ENCODE measurements at places on chromosomes 2 and 18. TPM values are rescaled to one million over a fixed set of nuclear protein-coding genes. Genes with fewer than 3 reads are reported as not detected.

The PRKAG3 gene
- not detected for total RNA-seq

The UGT1A10 gene
- total RNA-seq: not detected

The DHRS9 gene
- total RNA-seq: 0.11 TPM

The NOL4 gene
- not detected for total RNA-seq

The KCNIP3 gene
- 0.47 TPM for total RNA-seq

The CFAP65 gene
- not detected for total RNA-seq

The SCYGR6 gene
- not detected for total RNA-seq

The CD28 gene
- total RNA-seq: not detected

The WNT6 gene
- total RNA-seq: not detected

The CYP27C1 gene
- 0.63 TPM for total RNA-seq

The MYO1B gene
- 87.6 TPM for total RNA-seq

The REG3A gene
- not detected for total RNA-seq

The FBLN7 gene
- total RNA-seq: not detected

The TAF1B gene
- 73.8 TPM for total RNA-seq

The PRSS56 gene
- total RNA-seq: not detected

The PAIP2B gene
- total RNA-seq: 0.34 TPM

The TFPI gene
- total RNA-seq: 82.1 TPM

The ALPI gene
- total RNA-seq: not detected

The SLC25A12 gene
- total RNA-seq: 21.1 TPM

The ANKRD53 gene
- not detected for total RNA-seq

The LYPD6B gene
- total RNA-seq: 35.7 TPM

The HOXD3 gene
- total RNA-seq: 0.66 TPM

The RIT2 gene
- total RNA-seq: not detected

The CIDEA gene
- total RNA-seq: not detected

The FBXO15 gene
- not detected for total RNA-seq

The NT5C1B gene
- not detected for total RNA-seq

The FAM98A gene
- total RNA-seq: 128 TPM

The PROM2 gene
- total RNA-seq: 9.2 TPM

The TXNDC2 gene
- total RNA-seq: not detected

The HOXD11 gene
- total RNA-seq: not detected

The ANAPC1 gene
- 47.9 TPM for total RNA-seq

The TRIM43B gene
- total RNA-seq: not detected

The SERPINB3 gene
- not detected for total RNA-seq

The AGFG1 gene
- 40.2 TPM for total RNA-seq

The SLC16A14 gene
- 0.47 TPM for total RNA-seq

The OTOF gene
- not detected for total RNA-seq

The AFF3 gene
- 0.18 TPM for total RNA-seq

The CD8A gene
- not detected for total RNA-seq

The CDK5R2 gene
- total RNA-seq: not detected

The GPR39 gene
- total RNA-seq: 2.6 TPM

The MC2R gene
- not detected for total RNA-seq

The ALLC gene
- not detected for total RNA-seq

The SCN2A gene
- 0.05 TPM for total RNA-seq

The LOXHD1 gene
- not detected for total RNA-seq

The MROH2A gene
- not detected for total RNA-seq

The RAPH1 gene
- total RNA-seq: 45.7 TPM

The DTNA gene
- total RNA-seq: 5.8 TPM

The GALNT13 gene
- total RNA-seq: not detected

The RNF125 gene
- not detected for total RNA-seq

The MAP3K20 gene
- 95.7 TPM for total RNA-seq

The CFAP53 gene
- 0.08 TPM for total RNA-seq

The GRP gene
- total RNA-seq: not detected
